ENCODE measurements at places on chromosomes 4 and X. TPM values are rescaled to one million over a fixed set of nuclear protein-coding genes. Genes with fewer than 3 reads are reported as not detected.

- no peak overlapping the region for H3K27ac ChIP-seq
- no peak for DNase-seq
- H3K36me3 ChIP-seq, result peaks cover 16% of the 10 kb centered on the region
- H3K4me3 ChIP-seq, result no peak overlapping the region
- H3K27me3 ChIP-seq, result no peaks in the 10 kb centered on the region
- no peaks in the 10 kb centered on the region for H3K4me1 ChIP-seq
Observed at GRCh38 chr4:182325397-182325796, 82.2 kb downstream of the TENM3 start.

DNA sequence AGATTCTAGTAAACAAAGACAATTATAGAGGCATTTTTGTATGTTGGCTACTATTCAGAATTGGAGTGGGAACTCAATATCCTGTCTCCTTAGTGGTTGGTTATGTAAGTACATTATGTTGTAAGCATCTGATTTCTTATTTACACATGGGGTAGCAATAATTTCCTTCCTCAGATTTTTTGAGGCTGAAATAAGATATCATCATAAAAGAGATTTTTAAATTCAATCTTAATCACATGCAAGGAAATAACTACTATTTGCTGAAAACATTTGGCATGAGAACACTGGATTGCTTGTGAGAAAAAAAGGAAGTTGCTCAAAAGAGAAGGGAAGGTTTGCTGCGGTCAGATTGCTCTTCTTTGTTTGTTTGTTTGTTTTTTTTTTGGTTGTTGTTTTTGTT is 437.7 kb upstream of the HS3ST1 start:
- H3K4me3 ChIP-seq, result no peak overlapping the region
- peaks cover 2% of the 10 kb centered on the region for H3K27me3 ChIP-seq
- H3K4me1 ChIP-seq, result no peaks in the 10 kb centered on the region

GRCh38 chrX:29617276-29617675 is 598.1 kb upstream of the MAGEB2 start:
- H3K27me3 ChIP-seq, result peaks cover 3% of the 10 kb centered on the region
- no peaks in the 10 kb centered on the region for H3K36me3 ChIP-seq
- no peak overlapping the region for H3K4me3 ChIP-seq

- peaks cover 88% of the 10 kb centered on the region for H3K4me1 ChIP-seq
- no peak for DNase-seq
- no peaks in the 10 kb centered on the region for H3K36me3 ChIP-seq
- H3K27ac ChIP-seq, result peak overlapping the region; percentile 82
Observed at GRCh38 chr4:13988353-13989305, 361.1 kb upstream of the BOD1L1 start.

DNA sequence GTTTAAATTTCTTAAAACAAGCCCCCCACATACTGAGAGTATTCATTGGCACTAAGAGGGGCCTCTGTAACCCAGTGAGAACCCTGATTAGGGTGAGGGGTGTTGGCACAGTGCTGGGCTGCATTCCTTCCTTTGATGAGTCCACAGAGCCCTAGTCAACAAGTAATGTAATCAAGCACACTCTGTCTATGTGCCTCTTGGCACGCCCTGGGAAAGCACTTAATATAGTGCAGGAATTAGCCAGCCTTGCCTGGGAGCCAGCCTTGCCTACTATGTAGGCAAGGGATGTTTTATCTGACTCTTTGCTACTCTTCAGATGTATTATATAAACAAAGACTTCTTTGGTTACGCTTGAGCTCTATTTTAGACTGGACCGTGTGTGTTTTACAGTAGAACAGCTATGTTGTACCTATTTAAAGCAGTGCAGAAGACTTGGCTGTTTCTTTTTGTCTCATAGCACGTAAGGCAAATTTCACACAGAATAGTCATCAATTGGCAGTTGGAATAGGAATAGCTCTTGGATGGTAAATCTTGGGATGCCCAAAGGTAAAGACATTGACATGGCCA is 64.3 kb downstream of the FRAS1 start:
- peaks cover 20% of the 10 kb centered on the region for H3K4me1 ChIP-seq
- no peaks in the 10 kb centered on the region for H3K36me3 ChIP-seq

DNA sequence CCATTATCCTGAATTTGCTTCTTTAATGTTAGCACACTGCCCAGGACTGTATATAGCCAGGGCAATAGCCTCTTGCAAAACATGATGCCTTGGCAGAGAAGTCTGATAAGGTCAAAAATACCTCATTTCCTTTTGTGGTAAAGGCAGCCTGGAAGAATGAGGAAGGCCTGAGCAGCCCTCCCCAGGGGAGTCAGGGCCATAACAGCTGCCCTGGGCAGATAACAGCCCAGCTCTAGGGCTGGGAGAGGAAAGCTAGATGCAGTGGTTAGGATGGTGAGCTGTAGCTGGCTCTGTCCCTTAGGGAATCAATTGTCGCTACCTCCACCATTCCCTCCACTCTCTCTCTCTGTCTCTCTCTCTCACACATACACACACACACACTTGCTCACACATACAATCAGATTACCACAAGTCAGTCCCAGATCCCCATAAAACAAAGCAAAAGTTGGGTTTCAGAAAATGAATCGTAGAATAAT is 29.2 kb downstream of the EFHC2 start:
- H3K4me1 ChIP-seq, result no peaks in the 10 kb centered on the region
- H3K27ac ChIP-seq, result no peak overlapping the region
- no peak for DNase-seq
- no peak overlapping the region for H3K4me3 ChIP-seq
- H3K36me3 ChIP-seq, result no peaks in the 10 kb centered on the region

DNA sequence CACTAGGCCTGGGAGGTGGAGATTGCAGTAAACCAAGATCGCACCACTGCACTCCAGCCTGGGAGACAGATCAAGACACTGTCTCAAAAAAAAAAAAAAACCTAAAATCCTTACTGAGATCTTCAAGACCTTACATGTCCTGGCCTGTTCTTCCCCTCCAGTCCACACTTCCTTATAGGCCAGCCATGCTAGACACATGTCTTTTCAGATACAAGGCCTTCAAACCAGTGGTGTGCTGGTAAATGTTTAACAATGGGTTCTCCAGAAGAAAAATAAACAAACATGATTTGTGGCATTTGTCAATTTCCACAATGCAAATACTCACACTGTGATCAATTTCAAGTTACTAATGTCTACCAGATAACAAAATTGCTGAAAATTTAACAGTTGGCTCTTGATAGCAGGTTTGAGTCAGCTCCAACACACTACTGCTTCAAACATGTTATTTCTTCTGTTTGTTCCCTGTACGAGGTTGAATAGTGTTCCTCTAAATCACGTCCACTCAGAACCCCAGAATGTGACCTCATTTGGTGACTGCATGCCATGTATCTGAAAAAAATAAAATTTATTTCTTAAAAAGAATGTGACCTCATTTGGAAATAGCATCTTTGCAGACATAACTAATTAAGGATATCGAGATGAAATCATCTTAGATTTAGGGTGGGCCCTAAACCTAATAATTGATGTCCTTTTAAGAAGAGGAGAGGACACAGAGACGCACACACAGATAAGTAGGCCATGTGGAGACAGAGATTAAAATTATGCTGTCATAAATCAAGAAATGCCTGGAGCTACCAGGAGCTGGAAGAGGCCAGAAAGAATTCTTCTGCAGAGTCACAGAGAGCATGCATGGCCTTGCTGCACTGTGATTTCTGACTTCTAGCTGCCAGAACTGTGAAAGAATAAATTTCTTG is 144.4 kb downstream of the ZNF674 start:
- no peaks in the 10 kb centered on the region for H3K4me1 ChIP-seq
- no peak overlapping the region for H3K4me3 ChIP-seq
- no peaks in the 10 kb centered on the region for H3K27me3 ChIP-seq
- H3K36me3 ChIP-seq, result no peaks in the 10 kb centered on the region
- DNase-seq, result no peak

DNA sequence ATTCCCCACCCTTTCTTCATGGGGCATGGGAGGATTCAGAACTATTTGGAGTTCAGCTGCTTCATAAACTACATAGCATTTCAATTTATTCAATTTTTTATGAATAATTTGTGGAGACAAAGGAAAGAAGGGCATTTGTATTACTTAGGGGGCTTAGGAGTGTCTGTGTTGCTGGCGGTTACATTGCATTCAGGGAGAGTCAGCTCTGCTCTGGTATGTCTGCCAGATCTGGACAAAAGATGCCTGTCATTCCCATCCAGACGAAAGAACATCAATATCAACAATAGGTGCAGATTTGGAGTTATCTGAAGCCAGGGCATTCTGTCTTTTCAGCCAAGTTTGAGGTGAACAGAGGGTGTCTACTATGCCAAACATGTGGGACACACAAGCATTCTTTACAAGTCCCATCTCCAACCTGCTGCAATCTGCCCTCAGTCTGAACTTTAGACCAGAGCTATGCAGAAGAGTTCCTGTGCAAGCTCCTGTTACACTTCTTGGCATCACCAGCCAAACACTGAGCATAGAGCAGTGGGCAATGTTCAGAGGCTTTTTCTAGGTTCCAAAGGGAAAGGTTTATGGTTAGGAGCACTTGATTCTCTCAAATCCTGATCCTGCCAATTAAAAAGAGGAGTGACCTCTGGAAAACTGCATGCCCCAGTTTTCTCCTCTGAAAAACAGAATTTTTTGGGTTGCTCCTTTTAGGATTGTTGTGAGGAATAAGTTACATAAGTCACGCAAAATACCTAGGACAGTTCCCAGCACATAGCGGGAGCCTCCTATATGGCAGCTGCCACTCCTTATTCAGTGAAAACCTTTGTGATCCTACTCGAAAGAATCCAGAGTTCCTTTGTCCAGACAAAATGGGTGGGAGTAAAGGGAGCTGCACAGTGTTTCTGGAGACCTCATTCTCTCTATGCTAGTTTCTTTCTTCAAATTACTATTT is 719.5 kb upstream of the SLIT2 start:
- H3K27me3 ChIP-seq, result peaks cover 6% of the 10 kb centered on the region
- no peak overlapping the region for H3K4me3 ChIP-seq
- DNase-seq, result no peak
- H3K27ac ChIP-seq, result no peak overlapping the region
- H3K4me1 ChIP-seq, result no peaks in the 10 kb centered on the region
- H3K36me3 ChIP-seq, result no peaks in the 10 kb centered on the region

DNA sequence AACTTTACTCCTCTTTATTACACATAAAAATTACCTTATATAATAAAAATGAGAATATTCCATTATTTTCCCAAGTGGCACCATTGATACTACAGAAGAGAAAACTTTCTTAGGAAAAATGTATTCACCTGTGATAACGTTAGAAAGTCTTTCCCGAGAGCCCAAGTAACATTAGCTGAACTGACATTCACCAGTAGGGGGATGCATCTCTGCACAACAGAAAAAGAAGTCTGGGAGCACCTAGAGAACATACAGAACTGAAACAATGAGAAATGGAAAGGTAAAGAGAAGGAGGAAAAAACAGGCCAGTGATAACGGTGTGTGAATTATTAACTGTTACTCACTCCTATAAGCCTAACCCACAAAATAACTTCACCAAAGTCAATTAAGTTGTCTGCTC is 423.3 kb downstream of the CENPC start:
- H3K27ac ChIP-seq, result no peak overlapping the region
- no peaks in the 10 kb centered on the region for H3K36me3 ChIP-seq
- H3K4me3 ChIP-seq, result no peak overlapping the region
- peaks cover 3% of the 10 kb centered on the region for H3K27me3 ChIP-seq
- DNase-seq, result no peak

The ATP6AP1 gene
- total RNA-seq, result 136 TPM

The DNAAF6 gene
- total RNA-seq, result not detected

The PHEX gene
- 1.1 TPM for total RNA-seq

The SULT1E1 gene
- total RNA-seq, result 1.9 TPM

The MAGEA3 gene
- total RNA-seq, result not detected

All from chondrocyte (in vitro differentiated cells).